ENCODE measurements at places on chromosomes 5 and 9.

DNA sequence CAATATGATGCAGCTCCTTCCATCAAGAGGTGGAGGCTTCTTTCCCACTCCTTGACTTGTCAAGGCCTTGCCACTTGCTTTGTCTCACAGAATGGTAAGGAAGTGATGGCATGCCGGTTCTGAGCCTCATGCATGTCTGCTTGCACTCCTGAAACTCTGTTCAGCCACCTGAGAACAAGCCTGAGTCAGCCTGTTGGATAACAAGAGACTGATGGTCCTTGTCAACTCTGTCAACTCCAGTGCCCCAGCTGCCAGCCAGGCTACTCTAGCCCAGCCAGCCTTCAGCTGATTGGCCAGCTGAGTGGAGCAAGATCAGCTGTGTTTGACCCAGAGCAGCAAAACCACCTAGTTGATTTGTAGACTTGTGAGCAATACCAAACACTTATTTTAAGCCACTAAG is 4.4 kb upstream of the TENT4A start:
- DNase-seq: no peak

- DNase-seq: no peak
Observed at GRCh38 chr5:36664766-36665165, 58.4 kb downstream of the SLC1A3 start.

- no peak for DNase-seq
Observed at GRCh38 chr5:107293541-107294210, 377.1 kb downstream of the EFNA5 start.

GRCh38 chr5:160938532-160938931 is 86.5 kb upstream of the ATP10B start:
- DNase-seq: no peak

GRCh38 chr9:116998305-116998704 is 311.2 kb downstream of the TRIM32 start:
- no peak for DNase-seq

DNA sequence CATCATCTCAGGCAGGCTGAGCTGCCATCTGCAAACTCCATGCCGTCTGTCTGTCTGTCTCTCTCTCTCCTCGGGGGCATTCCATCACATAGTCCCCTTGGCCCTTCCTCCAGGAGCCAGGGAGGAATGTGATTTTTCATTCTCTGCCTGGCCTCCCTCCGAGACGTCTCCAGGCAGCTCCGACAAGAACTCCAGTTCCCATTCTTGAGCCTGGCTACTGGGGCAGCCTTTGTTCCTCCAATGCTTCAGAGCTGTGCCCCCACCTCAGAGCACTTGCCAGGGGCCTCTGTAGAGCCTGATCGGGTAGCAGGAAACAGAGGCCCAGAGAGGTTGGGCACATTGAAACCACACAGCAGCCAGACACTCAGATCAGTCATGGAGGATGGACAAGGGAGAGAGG is 74.0 kb downstream of the COL27A1 start:
- DNase-seq: no peak

DNA sequence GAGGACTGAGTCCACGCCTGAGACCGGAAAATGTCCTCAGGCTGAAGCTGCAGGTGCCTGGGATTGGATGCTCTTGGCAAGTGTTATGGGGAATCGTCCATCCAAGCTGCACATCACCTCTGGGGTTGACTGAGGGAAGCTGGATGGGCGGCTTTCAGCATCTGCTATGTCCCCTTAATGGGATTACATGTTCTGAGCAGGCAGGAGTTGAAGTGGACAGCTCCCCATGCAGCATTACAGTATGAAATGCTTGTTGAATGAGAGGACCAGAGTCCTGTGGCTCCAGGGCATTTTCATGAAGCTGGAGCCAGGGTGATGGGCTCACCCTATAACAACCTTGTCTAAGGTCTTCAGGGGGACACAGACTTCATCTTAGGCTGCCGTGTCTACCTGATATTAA is 270.9 kb downstream of the HSPA4 start:
- no peak for DNase-seq

DNA sequence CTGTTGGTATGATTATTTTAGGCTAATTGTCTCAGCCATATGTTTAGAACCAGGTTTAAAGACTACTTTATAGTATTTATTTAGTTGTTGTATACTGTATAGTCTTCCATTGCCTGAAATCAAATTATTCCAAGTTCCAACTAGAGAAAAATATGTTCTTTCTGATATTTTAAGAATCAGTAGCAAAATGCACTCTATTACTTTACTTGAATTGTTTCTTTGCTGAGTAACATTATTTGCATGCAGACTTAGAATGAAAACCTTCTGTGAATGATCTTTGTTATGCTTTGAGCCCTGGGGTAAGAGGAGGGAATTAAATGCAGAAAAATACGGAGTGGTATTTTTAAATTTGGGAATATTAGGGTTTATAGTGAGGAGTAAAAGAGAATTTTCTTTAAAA is 47.9 kb downstream of the MEGF10 start:
- no peak for DNase-seq

DNA sequence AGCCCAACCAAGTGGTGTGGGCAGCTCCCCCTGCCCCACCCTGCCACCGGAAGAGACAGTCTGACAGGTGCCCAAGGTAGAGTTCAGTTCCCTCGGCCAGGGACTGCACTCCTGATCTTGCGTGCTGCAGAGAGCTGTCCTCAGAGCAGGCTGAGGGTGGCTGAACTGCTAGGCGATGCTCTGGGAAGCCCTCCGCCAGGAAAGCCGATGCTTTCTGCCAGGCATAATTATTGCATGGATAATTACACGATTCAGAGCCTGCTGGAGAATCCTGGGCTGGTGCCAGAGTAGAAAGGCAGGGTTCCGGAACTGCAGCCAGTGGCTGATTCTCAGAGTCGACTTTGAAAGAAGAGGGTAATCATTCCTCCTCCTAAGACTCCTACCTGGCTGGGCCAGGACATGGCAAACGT is 19.3 kb downstream of the KCNIP1 start:
- no peak for DNase-seq

GRCh38 chr5:153618867-153619266 is 128.4 kb downstream of the GRIA1 start:
- no peak for DNase-seq

DNA sequence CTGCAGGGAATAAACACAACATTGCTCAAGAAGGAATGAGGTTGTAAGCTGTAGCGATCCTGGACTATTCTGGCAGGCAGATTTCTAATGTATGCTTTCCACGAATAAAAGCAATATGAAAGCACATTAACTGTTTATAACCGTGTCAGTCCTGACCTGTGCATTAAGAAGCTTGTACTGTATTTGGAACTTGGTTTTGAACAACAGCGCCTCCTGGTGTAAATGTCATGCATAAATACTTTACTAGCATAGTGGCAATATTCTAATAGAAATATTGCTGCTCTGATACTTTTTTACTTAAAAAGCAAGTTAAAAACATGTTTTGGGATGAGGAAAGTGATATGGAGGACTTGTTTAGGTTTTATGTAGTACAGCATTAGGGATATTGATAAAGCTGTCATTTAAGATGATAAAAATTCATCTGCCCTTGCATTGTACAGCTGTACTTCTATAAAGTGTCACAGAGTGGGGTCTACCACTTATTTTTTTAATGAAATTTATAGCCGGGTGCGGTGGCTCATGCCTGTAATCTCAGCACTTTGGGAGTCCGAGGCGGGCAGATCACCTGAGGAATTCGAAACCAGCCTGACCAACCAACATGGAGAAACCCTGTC is 70.7 kb upstream of the GNE start:
- no peak for DNase-seq

DNA sequence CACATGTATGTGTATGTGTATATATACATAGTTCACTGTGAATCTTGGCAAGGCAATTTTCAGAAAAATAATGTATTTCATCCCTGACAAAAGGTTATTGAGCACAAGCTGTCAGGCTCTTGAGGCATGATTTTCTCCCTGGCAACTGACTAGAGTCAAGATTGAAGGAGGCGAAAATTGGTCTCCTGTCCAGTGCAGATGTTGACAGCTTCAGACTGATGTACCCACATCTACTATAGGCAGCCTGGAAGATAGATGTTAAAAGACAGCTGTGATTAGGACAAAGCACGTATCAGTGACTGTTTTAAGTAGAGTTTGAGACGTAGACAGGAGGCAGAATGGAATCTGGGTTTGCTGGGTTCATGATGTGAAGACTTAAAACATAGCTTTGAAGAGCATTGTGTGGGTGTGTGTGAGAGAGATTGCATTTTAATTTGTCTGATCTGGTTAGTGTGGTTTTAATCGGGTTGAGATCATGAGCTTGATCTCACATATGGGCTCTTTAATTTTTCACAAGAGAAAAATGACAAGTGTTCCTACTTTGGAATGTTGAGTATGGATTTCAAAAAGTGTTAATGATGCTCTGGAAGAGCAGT is 39.1 kb downstream of the CTNNA1 start:
- no peak for DNase-seq

Data from hypothalamus (tissue), 51 donors.